ENCODE measurements at places on chromosomes 1 and 21.
A peak's percentile ranks its signal among the peaks of the same experiment; 100 is the strongest.

- no peak for DNase-seq
Observed at GRCh38 chr1:34668063-34668462, 86.8 kb upstream of the GJB5 start.

DNA sequence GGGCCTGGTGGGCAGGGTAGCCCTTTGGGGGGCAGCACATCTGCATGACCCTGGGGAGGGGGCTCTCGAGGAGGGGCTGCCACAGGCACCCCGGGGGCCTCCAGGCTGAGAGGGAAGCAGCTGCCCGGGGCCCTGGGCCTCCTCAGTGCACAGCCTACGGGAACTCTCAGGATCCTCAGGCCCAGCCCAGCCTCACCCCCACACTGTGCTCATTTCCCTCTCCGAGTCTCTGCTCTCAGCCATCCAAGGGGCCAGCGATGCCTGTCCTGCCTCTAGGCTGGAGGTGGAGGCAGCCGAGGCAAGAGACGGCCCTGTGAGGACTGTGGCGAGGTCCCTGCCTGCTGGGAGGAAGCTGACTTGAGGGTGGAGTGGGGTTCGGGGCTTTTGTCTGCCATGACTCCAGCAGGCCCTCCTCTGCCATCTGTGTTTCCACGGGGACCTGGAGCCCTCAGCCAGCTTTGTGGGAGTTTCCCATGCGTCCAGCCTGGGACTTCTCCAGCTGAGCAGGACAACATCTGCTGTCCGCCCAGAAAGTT lies 7.2 kb upstream of the PLEKHG5 start:
- no peak for DNase-seq

GRCh38 chr1:112778137-112778536 lies 63.0 kb upstream of the PPM1J start:
- DNase-seq: no peak

- peak; percentile 5 for DNase-seq
Observed at GRCh38 chr1:90616395-90616794, 100.7 kb downstream of the BARHL2 start.

DNA sequence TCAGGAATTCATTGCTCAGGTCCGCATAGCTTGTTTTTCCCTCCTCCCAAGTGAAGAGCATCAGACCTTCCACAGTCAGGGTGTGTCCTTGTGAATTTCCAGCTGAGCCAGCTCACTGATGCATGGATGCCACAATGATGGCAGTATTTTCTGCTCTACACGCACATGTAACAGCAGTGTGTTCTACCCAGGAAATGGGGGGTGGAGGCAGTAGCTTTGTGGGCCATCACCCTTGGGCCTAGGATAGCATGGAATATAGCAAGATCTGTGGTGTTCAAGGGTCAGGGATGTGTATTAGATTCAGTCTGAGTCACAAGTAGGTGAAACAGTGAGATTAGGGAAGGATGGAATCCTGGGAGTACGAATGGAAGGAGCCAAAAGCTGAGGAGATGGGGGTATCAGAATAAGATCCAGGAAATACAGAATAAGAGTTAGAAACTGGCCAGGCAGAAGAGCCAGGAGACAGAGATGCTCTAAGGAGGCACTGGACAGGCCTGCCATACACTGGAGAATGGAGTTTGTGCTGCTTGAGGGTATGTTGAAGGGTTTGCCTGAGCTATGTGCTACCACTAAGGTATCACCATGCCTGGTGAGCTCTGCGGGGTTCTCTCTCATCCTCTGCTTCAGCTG lies 90.6 kb upstream of the CNIH3 start:
- DNase-seq: peak; percentile 28

DNA sequence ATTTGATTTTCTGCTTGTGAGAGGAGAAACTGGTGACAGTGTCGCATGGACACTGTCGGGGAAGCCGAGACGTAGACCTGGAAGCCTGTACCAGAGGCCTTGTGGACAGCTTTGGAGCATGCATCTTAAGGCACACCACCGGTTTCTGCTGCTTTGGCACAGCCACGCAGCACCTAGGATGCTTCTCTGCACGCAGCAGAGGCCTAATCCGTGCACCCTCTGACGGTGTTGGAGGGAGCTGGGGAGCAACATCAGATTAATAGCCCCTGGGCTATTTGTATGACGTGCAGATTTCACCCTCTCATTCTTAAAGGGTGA lies 30.3 kb downstream of the TEX35 start:
- no peak for DNase-seq

All from brain microvascular endothelial cell (primary cell).